Posterior cingulate gyrus (tissue), 11 donors: ENCODE measurements at places on chromosomes 12 and 14.

GRCh38 chr12:558580-558979, 98.8 kb downstream of the B4GALNT3 start:
- no peak for DNase-seq

DNA sequence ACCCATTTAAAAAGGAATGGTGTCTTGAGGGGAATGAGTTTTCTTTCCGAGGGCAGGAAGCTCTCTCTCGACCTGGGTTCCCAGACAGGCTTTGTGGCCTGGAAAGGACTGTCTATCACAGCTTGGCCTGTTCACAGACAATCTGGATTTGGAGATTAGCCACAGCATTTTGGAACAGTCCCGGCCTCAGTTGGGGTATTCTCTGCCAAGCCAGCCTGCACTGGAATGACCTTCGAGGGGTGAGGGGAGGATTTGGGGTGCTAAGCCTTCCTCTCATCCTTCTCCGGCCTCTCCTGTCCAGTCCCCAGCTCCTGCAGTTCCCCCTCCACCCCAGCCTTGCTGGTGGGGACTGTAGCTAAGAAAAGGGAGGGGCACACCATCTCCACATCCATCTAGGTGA, 13.0 kb downstream of the TBX5 start:
- DNase-seq = no peak

DNA sequence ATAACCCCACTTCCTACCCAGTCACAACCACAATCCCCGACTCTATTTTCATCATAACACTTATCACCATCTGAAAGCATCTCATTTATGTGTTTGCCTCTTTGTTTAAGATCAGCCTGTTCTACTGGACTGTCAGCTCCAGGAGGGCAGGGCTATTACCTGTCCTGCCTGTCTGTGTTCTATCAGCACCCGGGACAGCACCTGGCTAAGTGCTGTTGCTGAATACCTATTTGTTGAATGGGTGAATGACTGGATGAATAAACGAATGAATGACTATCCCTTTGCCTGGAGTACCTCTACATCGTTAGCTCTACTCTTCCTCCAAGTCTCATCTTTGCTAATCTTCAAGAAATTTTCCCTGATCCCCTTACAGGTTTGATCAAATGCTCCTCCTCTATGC, 69.0 kb downstream of the WSCD2 start:
- no peak for DNase-seq

GRCh38 chr14:56798447-56799342, 11.6 kb downstream of the OTX2 start:
- DNase-seq = no peak

DNA sequence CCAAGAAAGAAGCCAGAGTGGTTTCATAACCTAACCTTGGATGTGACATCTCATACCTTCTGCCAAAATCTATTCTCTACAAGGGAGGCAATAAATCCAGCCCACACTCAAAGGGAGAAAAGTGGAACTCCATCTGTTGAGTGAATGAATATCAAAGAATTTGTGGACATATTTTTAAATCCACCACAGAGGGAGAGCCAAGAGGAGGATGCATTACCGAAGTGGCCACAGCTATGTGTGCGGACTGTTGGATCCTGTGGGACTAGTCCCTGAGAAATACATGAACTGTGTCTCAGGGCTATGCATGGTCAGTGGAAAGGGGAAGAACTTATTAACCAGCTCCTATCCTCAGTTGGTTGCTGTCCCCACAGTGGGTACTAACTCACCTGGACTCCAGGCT, 273.9 kb downstream of the NUAK1 start:
- DNase-seq = no peak

- DNase-seq = no peak
Measured at GRCh38 chr14:90443161-90444076, 46.6 kb downstream of the CALM1 start.

DNA sequence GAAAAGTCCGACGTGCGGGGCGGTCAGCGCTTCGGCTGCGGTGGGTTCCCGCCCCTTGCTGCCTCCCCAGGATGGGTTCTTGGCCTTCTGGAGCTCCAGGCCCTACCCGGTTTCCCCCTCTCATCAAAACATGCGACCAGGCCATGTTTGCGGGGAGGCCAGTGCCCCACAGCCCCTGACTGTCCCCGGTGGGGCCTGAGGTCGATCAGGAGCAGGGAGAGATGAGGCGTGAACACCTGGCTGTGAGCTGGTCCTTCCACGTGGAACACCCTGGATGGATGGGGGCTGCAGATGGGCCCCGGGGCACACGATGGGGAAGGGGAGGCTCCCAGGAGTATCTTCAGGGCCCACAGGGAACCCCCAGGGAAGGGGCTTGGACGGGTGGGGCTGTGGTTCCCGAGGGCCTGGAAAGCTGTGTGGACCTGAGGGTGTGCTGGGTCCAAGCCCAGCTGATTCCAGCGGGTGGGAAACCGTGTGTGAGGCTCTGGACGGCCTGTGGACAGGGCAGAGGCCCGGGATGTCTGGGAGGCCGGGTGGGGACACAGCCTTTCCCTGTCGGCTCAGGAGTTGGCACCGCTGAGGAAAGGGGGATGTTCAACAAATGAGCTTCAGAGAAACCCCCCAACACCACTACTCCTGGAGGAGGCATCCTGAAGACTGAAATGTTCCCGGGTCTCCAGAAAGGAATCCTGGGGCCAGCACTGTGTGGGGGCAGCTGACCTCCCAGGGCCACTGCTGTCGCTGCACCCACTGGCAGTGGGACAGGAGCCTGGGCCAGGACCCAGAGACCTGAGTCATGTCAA, 187.0 kb upstream of the C14orf180 start:
- no peak for DNase-seq

DNA sequence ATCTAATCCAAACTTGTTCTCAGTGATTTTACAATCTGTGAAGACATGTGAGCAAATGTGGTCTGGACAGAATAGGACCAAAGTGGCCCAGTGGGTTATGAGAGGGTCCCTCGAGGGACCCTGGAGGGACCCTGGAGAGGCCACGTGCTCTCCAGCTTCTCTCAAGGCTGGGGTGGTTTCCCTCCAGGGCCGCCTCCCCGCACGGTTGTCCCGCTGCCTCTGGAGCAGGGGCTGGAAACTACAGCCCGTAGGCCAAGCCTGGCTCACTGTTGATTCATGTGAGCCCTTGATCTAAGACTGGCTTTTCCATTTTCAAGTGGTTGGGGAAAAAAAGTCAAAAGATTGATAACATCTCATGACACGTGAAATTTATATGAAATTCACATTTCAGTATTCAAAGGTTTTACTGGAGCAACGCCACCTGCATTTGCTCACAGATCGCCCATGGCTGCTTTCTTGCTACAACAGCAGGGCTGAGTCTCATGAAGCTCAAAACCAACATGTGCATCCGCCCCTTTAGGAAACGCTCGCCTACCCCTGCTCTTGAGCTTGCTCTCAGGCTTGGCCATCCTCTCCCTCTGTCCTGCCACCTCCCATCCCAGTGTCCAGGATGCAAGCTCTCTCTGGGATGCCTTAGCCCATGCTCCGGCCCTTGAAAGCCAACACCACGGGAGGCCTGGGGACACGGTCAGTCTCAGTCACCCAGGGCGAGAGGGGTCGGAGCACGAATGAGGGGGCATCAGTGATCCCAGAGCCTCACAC, 12.1 kb upstream of the LRTM2 start:
- DNase-seq = no peak

GRCh38 chr12:3772380-3772779, 19.5 kb upstream of the CRACR2A start:
- DNase-seq = no peak

GRCh38 chr14:27392153-27392552, 794.3 kb upstream of the NOVA1 start:
- DNase-seq = no peak

GRCh38 chr14:88481794-88482193, 73.0 kb downstream of the PTPN21 start:
- DNase-seq = no peak

DNA sequence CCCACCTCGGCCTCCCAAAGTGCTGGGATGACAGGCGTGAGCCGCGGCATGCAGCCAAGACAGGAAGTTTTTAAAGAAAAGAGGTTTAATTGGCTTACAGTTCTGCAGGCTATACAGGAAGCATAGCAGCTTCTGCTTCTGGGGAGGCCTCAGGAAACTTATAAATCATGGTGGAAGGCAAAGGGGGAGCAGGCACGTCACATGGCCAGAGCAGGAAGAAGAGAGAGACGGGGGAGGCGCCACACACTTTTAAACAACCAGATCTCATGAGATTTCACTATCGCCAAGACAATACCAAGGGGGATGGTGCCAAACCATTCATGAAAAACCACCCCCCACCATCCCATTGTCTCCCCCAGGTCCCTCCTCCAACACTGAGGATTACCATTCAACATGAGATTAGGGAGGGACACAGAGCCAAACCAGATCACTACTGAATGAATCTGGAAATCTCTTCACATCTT, 14.1 kb downstream of the CCDC63 start:
- no peak for DNase-seq

- DNase-seq = no peak
Measured at GRCh38 chr14:75579338-75579864, 981 bp downstream of the FLVCR2 start.

- DNase-seq = no peak
Measured at GRCh38 chr12:32947206-32948067, 50.9 kb upstream of the PKP2 start.

GRCh38 chr14:91956616-91957015, 9.1 kb upstream of the FBLN5 start:
- DNase-seq = no peak

- DNase-seq = no peak
Measured at GRCh38 chr14:90643982-90644670, 172.1 kb downstream of the TTC7B start.
